Fibroblast of skin of left quadriceps (primary cell): ENCODE measurements at places on chromosomes 1 and 21.

DNA sequence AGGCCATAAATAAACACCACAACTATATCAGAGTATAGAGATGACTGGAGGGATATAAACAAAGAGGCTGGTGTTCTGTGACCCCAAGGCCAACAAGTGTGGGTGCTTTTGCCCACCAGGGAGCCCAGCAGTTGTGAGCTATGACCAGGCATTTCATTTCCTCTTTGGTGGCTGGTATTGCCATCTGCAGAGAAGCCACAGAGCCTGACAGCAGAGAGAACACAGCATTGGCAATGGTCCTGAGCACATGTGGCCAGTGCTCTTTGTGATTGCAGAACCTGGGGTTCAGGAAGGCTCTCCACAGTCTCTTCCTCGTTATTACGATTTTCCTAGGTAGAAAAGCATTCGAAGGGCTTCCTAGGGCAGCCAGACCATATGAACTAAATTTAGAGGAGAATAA lies 112.3 kb downstream of the TM2D1 start:
- DNase-seq = no peak

GRCh38 chr1:38576241-38576640 lies 283.3 kb downstream of the RRAGC start:
- no peak for DNase-seq

DNA sequence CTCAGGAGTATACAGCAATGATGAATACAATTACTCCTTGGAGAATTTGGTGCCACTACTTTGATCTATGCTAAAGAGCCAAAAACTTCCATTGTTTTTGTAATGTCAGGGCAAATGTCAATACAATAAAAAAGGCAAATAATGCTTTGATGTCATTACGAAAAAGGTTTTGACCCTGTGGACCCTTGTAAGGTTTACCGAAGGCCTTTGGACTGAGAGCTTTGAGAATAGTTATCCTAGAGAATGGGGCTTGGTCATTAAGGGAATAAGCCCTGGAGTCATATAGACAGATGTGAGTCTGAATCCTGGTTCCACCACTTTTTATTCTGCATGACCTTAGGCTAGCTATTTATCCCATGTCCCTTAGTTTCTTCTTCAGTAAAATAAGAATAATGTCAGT lies 27.5 kb downstream of the CEP170 start:
- DNase-seq = no peak

DNA sequence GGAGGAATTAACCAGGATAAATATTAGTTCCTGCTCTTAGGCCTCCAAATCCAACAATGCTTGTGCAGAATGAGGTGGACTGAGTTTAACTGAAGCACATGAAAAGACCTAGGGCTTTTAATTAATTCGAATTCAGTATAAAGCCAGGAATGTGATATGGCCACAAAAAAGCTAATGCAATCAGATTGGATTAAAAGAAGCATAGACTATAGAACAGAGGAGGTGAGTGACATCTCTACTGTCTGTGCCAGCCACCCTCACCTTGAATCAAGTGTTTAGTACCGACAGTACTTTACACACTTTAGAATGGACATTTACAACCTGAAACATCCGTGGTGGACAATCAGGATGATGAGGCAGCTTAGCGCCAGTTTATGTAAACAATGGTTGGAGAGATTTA lies 62.1 kb downstream of the CNIH3 start:
- DNase-seq = no peak

DNA sequence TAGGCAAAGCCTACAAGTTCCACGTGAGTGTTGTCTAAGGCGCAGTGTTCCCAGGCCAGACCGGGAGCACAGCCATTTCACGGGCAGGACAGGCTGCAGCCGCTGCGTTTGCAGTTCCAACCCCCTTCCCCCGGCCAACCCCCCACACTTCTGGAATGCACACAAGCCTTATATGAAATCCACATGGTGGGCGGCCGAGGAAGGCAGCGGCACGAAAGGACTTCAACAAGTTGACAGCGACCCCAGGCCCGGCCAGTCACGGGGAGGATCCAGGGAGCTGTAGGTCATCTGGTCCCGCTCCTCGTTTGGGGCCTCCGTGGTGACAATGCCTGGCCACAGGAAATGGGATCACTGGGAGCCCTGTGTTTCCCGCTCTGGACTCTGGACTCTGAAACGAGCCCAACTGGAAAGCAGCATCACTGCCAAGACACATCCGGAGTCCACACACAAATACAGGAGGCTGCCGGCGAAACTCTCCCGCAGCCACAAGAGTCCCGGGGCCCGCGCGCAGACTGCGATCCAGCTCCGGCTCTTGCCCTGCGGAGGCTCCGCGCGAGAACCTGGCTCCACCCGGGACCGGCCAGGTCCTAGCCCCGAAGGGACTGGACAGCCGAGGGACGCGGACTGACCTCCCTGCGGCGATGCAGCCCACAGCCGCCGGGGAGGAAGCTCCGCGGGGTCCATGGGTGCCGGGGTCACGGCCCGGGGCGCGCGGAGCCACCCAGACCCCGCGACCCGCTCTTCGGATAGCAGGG lies 794 bp downstream of the NID1 start:
- DNase-seq = peak; percentile 57
